Activated naive CD4-positive, alpha-beta T cell treated with anti-CD3 and anti-CD28 coated beads for 36 hours (primary cell): ENCODE measurements at places on chromosomes 3 and 15.

- no peak for DNase-seq
These were observed 409.0 kb downstream of the TUSC7 start for GRCh38 chr3:117118604-117119003.

DNA sequence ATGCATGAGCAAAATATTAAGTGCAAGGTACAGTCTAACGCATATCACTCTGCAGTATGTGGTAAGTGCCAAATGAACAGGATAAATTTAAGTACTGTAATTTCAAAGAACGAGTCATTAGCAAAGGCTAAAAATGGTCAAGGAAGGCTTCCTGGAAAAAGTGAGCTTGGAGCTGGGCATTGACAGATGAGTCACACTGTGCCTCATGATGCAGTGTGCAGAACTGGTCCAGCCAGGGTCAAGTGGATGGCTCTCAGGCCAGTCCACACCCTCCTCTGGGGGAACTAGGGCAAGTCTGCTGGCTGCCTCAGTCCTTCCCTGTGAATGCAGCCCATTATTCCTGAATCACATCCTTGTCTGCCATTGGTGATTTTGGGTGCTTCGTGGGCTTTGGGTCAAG is 76.3 kb downstream of the CACNA1D start:
- no peak for DNase-seq

DNA sequence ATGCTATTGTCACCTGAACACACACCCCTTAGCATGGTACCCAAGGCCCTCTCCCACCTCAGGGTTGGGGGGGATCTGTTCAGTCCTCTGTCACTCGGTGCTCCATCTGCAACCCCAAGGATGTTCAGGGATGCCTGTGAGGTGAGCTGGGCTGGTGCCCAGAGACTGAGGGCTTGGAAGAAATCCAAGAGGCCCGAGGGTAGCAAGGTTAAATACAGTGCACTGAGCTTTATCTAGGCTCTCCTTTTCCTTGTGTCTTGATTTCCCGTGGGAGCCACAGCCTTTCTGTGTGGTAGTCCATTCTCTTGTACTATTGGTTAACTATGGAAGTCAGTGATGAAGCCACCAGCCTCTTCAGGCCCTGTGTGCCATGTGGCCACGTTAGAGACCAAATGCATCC is 18.7 kb upstream of the WNT5A start:
- no peak for DNase-seq

- no peak for DNase-seq
These were observed 67.6 kb downstream of the ABTB1 start for GRCh38 chr3:127740136-127740915.

GRCh38 chr3:57992452-57993213 is 15.6 kb upstream of the FLNB start:
- DNase-seq = no peak

DNA sequence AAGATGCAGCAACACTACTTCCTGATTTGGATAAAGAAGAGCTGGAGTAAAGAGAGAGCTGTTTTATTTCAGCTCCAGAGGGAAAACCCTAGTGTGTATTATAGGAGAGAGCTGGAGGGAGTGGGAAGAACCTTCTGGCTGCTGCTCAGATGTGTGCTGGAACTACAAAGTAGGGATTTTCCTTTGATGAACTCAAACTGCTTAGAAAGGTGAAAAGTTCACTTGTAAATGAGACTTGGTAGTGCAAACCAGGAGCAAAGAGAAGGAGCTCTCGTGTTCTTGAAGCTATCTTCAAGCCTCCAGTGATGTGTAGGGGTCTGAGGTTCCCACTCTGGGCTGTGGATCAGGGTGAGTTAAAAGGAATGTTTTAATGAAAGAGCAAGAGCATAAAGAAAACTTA is 110.4 kb downstream of the EDEM1 start:
- DNase-seq = no peak

DNA sequence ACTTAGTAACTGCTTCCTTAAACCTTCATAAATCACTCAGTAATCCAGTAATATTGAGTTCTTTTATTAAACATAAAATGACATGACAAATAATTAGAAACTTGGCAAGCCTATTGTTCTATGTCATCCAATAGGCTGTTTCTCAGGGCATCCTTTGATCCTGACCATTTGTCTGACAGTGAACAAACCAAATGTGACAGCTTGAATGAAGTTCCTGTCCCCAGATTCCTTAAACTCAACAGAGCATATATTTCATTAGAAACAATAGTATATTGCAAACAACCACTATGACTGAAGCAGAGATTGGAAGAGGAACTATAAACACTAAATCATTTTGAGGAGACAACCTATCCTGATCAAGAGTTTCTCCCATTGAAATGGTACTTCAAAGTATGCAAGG is 113.6 kb upstream of the MDFIC2 start:
- no peak for DNase-seq

GRCh38 chr3:186962445-186962844 is 32.1 kb downstream of the ST6GAL1 start:
- DNase-seq = no peak

DNA sequence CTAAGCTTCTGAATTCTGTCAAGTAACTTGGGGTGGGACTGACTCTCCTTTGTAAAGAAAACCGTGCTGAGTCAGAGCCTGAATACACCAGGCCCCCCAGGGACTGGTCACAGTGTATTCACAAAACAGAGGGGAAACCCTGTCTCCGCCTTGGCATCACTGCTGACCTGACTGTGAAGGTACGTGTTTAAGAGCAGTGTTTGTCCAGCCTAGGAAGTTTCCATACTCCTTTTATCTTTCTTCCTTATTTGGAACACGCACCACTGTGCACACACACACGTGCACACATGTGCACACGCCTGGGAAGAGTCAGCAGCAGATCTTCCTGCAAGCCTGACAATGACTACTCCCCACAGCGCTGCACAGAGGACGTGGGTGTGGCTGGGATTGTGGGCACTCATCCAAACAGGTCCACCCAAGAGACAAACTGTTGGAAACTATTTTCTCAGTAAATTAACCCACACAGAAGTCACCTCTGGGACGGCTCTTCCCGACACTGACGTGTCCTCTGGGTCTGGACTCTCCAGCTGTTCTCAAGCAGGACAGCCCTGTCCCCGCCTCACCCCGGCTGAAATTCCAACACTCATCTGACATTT is 87.7 kb downstream of the ATP10A start:
- no peak for DNase-seq

GRCh38 chr15:33031324-33031821 is 163.1 kb downstream of the FMN1 start:
- DNase-seq = no peak

- DNase-seq = no peak
These were observed 1264.2 kb downstream of the ROBO2 start for GRCh38 chr3:78304115-78304514.

GRCh38 chr3:15321349-15321748 is 11.0 kb downstream of the SH3BP5 start:
- DNase-seq = no peak

GRCh38 chr3:145704020-145704419 is 457.0 kb downstream of the PLOD2 start:
- DNase-seq = no peak

DNA sequence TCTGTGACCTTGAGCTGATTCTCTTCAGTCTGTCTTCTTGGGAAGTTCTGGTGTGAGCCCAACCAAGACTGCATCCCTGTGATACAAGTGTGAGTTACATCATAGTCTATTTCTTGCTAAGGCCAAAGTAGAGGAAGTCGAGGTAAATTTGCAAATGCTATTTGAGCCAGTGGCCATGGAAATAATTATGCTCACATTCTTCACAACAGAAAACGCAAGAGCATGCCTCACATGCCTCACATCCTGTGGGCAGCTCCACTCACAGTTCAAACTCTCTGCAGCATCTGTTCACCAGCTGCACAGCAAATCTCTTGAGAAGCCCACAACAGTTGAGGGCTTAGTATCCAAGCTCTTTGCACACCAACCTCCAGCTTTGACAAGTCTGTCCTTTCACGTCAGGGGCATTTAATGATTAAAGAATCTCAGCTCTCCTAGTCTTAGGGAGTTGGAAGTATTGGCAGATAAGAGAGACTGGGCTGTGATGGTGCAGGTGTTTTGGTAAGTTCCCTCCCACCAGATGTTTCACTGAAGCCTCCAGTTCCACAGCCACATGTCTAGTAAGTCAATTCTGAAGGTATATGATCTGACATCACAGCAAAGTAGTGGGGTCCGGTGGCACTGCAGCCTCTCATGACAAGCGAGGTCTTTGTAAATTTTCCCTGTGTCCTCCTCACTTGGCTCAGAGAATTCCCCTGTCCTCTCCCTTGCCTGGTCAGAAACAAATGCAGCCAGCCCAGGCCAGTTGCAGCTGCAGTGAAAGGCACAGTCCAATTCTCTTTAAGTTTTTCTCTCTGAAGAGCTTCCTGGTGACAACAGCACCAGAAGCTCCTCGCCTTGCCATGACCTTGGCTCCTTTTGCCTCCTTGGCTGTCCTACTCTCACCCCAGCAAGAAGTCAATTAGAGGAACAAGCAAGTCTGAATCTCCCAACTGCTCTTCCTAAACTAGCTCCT is 166.1 kb downstream of the SSR3 start:
- no peak for DNase-seq

DNA sequence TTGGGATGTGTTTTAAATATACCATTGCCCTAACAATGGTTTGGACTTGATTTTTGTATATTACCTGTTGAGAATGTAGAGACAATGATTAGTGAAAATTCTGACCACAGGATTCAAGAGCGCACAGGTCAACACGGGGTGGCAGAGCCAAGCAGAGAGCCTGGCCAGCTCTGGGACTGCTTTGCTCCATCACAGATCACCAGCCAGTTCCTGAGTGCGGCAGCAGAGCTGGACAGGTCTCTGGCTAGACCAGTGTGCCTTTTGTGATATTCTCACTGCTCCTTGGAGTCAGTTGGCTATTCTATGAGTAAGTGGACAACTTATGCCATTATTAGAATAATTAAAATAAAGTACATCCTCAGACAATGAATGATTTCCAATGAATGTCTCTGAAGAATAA is 351.2 kb upstream of the ATP10A start:
- no peak for DNase-seq

- DNase-seq = no peak
These were observed 40.7 kb downstream of the MYRIP start for GRCh38 chr3:39849992-39850715.

- no peak for DNase-seq
These were observed 23.0 kb downstream of the GSK3B start for GRCh38 chr3:120071259-120071658.

- no peak for DNase-seq
These were observed 30.4 kb downstream of the OXNAD1 start for GRCh38 chr3:16295298-16295890.

- DNase-seq = no peak
These were observed 86.2 kb downstream of the FBN1 start for GRCh38 chr15:48559285-48559684.

GRCh38 chr3:67388738-67389137 is 265.7 kb downstream of the SUCLG2 start:
- DNase-seq = no peak

DNA sequence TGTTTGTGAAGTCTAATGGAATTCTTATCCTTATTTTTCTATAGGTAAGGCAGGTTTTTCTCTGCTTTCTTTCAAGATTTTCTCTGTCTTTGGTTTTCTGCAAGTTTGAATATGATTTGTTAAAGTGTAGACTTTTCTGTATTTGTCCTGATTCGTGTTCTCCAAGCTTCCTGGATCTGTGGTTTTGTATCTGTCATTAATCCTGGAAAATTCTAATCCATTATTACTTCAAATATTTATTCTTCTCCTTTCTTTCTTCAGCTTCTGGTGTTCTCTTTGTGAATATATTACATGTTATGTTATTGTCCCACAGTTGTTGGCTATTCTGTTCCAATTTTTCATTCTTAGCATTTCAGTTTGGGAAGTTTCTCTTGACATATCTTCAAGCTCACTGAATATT is 76.4 kb downstream of the PDCD6IP start:
- no peak for DNase-seq

DNA sequence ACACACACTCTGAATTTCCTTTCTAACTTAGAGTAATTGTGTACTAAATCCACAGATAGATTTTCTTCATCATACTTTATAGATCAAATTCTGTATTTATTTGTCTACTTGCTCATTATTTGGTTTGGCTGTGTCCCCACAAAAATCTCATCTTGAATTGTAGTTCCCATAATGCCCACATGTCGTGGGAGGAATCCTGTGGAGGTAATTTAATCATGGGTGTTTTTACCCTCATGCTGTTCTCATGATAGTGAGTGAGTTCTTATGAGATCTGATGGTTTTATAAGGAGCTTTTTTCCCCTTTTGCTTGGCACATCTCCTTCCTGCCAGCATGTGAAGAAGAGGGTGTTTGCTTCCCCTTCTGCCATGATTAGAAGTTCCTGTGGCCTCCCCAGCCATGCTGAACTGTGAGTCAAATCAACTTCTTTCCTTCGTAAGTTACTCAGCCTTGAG is 198.3 kb upstream of the TGFBR2 start:
- no peak for DNase-seq

GRCh38 chr3:126441256-126441880 is 34.3 kb downstream of the ZXDC start:
- no peak for DNase-seq

DNA sequence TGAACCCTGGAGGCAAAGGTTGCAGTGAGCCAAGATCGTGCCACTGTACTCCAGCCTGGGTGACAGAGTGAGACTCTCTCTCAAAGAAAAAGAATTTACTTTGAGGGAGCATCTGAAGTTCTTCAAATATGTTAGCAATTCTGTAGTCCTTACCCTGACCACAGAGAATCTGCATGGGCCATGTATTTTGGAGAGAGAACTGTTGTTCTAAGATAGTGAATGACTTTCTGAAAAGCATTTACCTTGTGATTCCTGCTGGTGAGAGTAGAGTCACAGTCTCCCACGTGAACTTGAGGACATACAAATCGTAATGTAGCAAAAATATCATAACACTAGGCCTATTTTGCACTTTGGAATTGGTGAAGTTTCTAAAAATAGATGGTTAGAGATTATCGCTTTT is 3.9 kb downstream of the BRK1 start:
- DNase-seq = no peak

DNA sequence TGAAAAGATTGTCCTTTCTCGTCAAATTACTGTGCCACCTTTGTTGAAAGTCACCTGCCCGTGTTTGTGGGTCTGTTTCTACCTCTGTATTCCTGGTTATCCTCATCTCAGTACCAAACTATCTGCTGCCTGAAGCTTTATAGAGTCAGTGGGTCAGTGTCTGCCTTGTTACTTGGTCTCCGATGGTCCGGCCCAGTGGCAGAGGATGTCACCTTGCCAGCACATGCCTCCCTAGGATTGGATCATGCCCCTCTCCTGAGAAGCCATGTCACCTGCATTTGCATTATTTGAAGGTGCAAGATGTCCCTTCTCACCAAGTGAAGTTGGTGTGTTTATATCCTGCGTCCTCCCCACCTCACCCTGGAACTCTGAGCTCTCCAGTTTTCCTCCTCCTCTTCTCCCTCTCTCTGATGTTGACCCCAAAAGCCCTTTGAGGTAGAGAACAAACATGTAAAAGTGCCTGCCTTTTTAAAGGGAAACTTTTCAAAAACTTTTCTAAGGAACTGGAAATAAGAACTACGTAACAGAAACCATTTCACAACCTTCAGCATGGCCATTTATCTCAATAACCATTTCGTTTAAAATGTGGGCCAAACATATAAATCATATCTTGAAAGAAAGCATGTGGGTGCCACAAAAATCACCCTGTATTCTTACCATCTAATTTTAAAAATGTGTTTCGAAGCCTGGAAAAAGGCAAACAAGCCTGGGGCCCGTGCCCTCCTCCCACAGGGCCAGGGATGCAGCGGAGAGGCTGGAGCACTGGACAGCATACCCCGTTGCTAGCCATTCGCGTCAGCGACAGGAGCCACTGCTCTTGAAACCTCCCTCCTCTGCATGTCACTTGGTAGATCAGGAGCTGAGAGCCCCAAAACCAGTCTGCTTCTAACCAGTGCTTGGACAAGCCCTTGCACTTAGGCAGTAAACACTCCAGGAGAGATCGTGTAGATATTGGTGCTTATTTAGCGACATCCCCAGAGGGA is 102.1 kb downstream of the VGLL4 start:
- no peak for DNase-seq
